ENCODE measurements at places on chromosomes 16 and 17. TPM values are rescaled to one million over a fixed set of nuclear protein-coding genes. Genes with fewer than 3 reads are reported as not detected.

DNA sequence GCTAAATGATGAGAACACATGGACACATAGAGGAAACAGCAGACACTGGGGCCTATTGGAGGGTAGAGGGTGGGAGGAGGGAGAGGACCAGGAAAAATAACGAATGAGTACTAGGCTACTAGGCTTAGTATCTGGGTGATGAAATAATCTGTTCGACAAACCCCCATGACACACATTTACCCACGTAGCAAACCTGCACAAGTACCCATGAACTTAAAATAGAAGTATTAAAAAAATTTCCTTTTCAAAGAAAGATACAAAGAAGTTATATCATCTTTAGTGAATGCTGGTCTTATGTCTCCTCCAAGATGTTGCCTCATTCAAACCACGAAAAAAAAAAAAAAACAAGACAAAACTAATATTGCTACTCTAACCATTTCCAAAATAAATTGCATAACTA is 31.7 kb downstream of the MBTD1 start:
- no peak for DNase-seq

EPX gene
- total RNA-seq = not detected

- no peak for DNase-seq
Measured at GRCh38 chr17:9669551-9670008, 24.3 kb downstream of the USP43 start.

- DNase-seq = no peak
Measured at GRCh38 chr17:47240806-47241205, 12.8 kb upstream of the ITGB3 start.

DNA sequence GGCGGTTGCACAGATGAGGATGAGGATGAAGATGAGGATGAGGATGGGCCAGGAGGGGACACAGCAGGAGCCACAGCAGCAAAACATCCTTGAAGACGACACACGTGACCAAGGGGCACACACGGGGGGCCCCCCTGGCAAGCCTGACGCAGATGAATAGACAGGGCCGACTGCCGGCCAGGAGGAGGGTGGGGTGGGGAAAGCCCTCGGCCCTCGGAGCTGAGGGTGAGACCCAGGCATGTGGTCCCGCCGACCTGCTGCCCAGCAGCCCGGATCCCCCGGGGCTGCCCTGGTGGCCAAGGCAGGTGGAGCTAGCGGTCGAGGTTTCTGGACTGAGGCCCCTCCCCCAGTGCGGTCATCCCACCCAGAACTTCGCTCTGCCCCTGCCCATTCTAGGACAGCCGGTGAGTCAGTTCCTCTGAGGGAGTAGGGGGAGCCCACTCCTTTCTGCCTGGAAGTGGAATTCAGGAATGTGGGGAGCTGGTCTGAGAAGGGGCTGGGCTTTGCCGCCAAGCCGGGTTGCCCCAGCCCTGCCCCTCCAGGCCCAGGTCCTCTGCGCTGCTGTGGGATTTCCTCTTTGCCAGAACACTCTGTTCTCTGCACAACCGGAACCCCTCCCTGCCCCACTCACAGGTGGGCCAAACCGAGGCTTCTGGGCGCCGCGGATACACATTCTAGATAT is 9.9 kb downstream of the CYGB start:
- DNase-seq = peak; percentile 60
